ENCODE measurements at places on chromosomes 6 and 20.

- DNase-seq = no peak
Measured at GRCh38 chr6:53113742-53114141, 34.9 kb downstream of the GCM1 start.

DNA sequence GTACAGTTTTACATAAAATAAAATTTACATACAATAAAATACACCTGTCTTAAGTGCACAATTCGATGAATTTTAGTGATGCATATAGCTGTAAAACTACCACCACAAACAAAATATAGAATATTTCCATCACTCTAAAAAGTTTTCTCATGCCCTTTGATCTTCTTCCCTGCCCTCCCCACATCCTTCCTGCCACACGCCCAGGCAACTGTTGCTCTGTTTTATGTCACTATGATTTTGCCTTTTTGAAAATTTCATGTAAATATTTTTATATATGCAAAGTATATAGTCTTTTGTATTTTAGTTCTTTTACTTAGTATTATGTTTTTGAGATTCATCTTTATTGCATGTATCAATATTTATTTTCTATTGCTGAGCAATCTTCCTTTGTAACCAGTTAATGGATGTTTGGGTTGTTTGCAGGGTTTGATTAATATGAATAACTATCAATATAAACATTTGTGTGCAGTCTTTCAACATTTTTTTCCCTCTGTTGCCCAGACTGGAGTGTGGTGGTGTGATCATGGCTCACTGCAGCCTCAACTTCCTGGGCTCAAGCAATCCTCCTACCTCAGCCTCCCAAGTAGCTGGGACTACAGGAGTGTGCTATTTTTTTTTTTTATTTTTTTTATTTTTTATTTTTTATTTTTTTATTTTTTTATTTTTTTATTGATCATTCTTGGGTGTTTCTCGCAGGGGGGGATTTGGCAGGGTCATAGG is 23.8 kb upstream of the SAMHD1 start:
- DNase-seq = peak; percentile 3

DNA sequence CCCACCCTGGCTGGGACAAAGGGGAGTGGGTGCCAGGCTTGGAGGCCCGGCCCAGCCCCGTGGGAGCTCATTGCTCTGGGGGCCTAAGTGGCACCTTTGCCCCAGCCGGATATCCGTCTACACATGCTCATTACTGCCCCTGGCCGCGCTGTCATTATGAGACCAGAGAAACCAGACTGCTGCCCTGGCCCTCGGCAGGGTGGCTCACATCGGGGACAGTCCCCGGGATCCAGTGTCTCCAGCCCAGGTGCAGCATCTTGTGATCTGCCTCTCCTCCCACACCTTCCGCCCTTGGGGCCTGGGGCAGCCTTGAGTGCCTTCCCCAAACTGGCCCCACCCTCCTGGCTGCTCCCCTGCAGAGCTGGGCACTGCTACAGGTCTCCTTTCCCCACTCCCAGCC is 4.9 kb downstream of the SRMS start:
- DNase-seq = no peak

- DNase-seq = peak; percentile 50
Measured at GRCh38 chr6:36442671-36443470, at the start of the genes KCTD20 and PXT1. Gene KCTD20 (plus strand): TSS chr6:36443000. CDS start chr6:36470098, 27,098 bp downstream. Gene PXT1 (minus strand): TSS chr6:36442854. CDS start chr6:36426082, 16,772 bp downstream.
